ENCODE measurements at places on chromosomes 4 and X.

GRCh38 chr4:95729596-95729995 is 110.3 kb upstream of the PDHA2 start:
- no peak for DNase-seq

GRCh38 chrX:131626681-131627296 is 82.9 kb downstream of the OR13H1 start:
- no peak for DNase-seq

GRCh38 chr4:751676-752075 is 46.0 kb downstream of the PCGF3 start:
- DNase-seq = no peak

GRCh38 chrX:151030845-151031244 is 47.7 kb downstream of the HMGB3 start:
- no peak for DNase-seq

- DNase-seq = no peak
These were observed 12.1 kb downstream of the ASB5 start for GRCh38 chr4:176256921-176257320.
